ENCODE measurements at places on chromosomes 7 and 10. TPM values are rescaled to one million over a fixed set of nuclear protein-coding genes. Genes with fewer than 3 reads are reported as not detected.

The SPAG6 gene
- 8.4 TPM for total RNA-seq

The CD36 gene
- total RNA-seq, result 10.0 TPM

The CCDC136 gene
- total RNA-seq, result 4.2 TPM

The ANKRD16 gene
- total RNA-seq, result 6.7 TPM

The ABCB1 gene
- 48.3 TPM for total RNA-seq

The LIPM gene
- not detected for total RNA-seq

The SPACDR gene
- total RNA-seq, result 0.54 TPM

The CALHM1 gene
- not detected for total RNA-seq

The FBXO24 gene
- 0.60 TPM for total RNA-seq

The CALCR gene
- total RNA-seq, result 5.3 TPM

The PIP gene
- total RNA-seq, result 0.47 TPM
